ENCODE measurements at places on chromosomes 3 and 15.

DNA sequence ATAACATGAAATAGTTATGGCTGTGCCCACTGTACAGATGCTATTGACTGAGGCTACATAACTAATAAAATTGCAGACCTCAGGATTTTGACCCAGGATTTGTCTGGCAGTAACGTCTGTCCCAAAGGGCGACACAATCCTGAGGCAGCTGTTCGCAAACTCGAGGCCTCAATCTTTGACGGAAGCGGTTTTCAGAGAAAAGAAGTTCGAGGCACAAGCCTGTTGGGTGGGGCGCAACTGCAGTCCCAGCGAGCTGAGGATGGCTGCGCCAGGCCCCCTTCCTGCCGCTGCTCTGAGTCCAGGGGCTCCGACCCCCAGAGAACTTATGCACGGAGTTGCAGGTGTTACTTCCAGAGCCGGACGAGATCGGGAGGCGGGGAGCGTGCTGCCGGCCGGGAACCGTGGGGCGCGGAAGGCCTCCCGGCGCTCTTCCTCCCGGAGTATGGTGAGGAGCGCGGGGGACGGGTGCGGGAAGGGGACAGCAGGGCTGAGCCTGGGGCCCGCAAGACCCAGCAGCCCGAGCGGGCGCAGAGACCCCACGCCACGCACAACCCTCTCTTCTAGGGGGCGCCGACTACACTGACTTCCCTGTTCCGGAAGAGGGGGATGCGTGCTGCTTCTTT, at the start of gene PARP15:
Gene PARP15 (plus strand): TSS at position 242 of the 623 bp plus-strand sequence. CDS start 18 bp downstream, at position 260.
- no peak for DNase-seq

DNA sequence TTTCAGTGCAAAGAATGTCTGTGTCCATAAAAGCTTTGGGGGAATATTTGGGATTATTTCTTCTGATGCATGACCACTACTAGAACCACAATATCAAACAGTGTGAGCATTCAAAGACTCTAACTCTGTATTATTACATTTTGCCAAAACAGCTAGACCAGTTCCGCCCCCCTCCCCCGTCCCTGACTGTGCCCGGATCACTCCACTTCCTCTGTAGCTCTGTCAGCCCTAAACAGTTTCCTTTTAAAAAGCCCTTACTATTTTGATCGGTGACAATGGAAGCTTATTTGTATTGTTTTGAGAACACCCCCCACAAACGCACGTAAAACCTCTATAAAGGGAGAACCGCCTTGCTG, 36.6 kb upstream of the EPHB3 start:
- DNase-seq = no peak

GRCh38 chr15:65937476-65937875, 68.2 kb downstream of the RAB11A start:
- DNase-seq = no peak

- peak; percentile 44 for DNase-seq
These were observed 1.8 kb downstream of the PSTPIP1 start for GRCh38 chr15:76996526-76997401.

DNA sequence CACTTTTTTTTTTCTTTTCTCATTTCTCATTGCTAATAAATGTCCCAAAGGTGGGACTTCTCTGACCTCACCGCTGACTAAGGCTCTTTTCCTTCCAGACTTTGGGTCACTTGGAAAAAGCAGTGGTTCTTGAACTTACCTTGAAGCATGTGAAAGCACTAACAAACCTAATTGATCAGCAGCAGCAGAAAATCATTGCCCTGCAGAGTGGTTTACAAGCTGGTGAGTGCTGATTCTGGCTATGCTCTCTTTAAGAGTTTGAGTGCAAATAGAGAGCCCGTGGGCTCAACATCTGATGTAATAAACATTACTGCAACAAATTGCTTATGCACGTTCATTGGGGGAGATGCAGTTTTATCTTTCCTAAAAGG, 2.0 kb downstream of the BHLHE40 start:
- no peak for DNase-seq

- no peak for DNase-seq
These were observed 1.1 kb downstream of the ARMC8 start for GRCh38 chr3:138188013-138188730.
